ENCODE measurements at places on chromosomes 6 and 20.

DNA sequence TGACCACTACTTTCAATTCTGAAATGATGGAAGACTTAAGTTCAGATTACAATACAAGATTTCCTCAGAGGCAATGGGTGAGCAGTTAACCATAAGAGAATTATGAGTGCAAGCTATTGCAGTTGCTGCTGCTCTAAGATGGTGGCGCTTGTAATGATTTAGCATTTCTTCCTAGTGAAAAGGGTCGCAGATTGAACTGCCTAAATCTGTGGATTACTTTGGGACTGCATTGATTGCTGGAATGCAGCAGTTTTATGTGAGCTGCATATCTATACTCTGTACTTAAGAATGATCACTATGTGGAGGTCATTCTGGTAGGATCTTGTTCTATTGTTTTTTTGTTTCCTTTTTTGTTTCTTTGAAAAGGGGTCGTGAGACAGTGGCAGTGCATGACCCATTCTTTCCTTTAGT lies 5.3 kb downstream of the SCAF8 start:
- DNase-seq = no peak

- DNase-seq = no peak
These were observed 795.6 kb downstream of the TENT5A start for GRCh38 chr6:80956898-80957297.

DNA sequence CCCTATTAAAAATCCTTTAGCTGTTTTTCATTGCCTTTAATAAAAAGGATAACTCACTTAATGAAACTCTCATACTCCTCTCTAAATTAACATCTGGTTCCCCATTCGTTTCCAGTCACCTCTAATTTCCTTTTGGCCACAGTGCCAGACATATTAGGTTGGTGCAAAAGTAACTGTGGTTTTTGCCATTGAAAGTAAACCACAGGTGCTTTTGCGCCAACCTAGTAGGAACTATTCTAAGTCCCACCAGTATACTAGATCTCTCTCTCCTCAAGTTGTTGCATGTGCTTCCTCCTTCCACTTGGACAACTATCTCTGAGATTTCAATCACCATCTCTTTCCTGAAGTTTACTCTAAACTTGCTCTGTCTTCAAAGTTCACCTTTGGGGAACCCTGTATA lies 961.1 kb downstream of the TBC1D32 start:
- no peak for DNase-seq

- DNase-seq = no peak
These were observed 622.3 kb upstream of the ARID1B start for GRCh38 chr6:156154896-156155295.

GRCh38 chr6:143642403-143642802 lies 35.4 kb upstream of the PHACTR2 start:
- DNase-seq = no peak

DNA sequence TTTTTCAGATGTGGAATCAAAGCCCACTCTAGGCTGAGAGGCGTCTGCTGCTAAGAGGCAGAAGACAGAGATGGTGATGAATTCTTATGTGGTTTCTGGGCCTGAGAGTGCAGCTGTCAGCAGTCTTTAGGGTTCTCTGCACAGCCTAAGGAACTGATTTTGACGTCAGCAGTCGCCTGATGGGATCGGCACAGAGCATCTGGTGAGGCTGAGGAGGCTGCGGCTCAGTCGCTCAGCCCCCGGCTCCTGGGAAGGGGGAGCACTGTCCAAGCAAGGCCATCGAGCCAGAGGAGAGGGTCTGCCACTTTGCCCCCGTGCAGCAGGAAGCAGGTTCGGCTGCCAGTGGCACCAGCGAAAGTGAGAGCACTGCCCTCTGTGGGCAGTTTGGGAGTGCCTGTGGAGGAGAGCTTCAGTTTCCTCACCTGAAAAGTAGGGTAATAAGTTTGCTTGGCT lies 92.5 kb downstream of the TCP11 start:
- no peak for DNase-seq

DNA sequence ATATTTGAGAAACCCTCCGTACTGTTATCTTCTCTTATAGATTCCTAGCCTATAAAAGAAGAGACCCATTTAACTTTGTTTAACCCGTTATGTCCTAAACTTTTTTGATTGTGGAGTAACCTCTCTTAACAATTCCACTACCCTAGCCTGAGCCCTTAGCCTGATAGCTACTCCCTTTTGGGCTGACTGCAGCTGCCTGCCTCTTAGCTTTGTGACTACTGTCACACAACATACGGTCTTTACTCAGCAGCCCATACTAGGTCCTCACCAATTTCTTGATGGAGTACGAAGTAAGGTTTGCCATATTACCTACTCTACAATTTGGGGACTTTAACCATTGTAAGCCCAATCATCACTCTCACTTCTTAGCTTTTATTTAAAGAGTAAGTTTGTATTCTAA lies 72.7 kb downstream of the QRSL1 start:
- DNase-seq = no peak

DNA sequence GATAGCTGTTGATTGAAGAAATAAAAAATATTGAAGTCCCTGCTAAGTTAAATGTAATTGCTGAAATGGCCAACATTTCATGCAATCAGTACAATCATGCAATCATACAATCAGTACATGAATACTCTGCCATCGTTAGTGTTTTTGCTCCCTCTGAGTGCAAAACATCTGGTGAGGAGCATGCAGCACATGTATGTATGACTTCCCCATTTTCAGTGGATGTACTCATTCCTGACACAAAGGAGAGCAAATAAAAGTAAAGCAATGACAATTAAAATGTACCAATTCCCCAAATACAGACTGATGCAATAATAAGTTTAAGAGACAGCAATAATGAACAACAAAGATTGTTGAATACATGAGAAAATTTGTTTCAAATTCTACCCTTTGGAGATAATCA lies 140.7 kb downstream of the PLCB1 start:
- no peak for DNase-seq

DNA sequence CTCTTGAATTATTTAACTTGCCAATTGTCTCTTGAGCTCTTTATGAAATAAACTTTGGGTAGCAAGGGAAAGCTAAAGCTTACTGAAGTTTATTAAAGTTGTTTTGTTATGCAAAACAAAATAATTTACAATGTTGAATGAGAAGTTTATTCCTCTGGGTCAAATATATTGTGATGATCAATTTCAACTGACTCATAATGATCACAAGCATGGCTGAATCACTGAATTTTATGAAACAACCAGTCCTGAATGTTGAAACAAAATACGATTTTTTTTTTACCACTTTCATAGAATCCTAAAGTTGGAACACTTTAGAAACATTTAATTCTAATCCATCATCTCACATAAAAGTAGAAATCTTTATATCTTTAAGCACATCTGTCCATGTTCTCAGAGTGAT lies 110.3 kb downstream of the RWDD2A start:
- DNase-seq = no peak

DNA sequence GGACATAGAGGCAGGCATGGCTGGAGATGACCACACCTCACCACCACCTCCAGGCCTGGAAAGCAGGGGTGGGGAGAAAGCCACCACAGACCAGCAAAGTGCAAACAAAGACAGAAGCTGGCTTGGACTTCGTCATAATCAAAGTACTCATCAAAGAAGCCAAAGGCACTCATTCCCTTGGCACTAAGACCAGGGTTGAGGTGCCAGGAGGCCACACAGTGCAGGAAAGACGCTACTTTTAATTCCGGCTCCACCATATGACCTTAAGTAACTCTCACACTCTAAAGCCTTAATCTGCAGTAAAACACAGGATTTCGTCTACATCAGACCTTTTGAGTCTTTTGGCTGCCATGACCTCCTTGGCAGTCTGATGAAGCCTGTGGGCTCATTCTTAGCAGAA lies 123.1 kb downstream of the HIVEP2 start:
- DNase-seq = no peak

GRCh38 chr6:33577106-33577535 lies 3.0 kb downstream of the BAK1 start:
- no peak for DNase-seq

DNA sequence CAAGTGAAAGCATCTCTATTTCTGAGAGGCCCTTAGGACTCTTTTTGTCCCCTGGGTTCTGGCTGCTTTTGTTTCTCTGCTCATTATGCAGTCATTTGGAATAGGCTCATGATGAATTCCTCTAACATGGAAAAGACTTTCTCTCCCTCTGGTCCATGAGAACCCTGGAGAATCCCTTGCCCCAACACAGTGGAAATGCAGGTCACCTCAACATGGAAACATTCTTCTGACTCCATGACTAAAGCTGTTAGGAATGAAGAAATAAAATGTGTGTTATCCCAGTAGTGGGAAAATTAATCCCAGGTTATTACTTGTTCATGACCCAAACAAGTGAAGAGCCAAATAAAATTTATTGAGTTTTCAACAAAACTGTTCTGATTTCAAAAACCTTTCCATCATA lies 458.6 kb downstream of the EPM2A start:
- DNase-seq = no peak

GRCh38 chr6:13009461-13009860 lies 292.9 kb downstream of the PHACTR1 start:
- no peak for DNase-seq
